ENCODE measurements at places on chromosomes 4 and X.
A peak's percentile ranks its signal among the peaks of the same experiment; 100 is the strongest.

- no peak for DNase-seq
These were observed 466.8 kb upstream of the SMIM31 start for GRCh38 chr4:164287173-164287572.

DNA sequence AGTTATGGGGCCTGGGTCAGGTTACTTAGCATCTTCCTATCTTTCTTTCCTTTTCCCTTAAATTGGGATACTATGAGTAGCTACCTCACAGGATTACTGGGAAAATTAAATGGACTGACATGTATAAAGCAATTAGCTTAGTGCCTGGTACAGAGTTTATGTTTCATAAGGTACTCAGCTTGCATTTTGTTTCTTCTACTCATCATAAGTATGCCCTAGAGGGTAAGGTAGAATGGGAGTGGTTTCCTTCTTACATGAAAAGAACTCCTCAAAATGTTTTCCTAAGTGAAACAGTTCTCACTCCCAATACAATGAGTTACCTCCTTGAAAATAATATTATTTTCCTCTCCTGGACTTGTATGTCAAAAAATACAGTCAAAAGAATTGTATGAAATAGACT is 75.7 kb downstream of the NPFFR2 start:
- DNase-seq = no peak

- DNase-seq = no peak
These were observed 69.3 kb downstream of the FAM184B start for GRCh38 chr4:17712166-17712565.

DNA sequence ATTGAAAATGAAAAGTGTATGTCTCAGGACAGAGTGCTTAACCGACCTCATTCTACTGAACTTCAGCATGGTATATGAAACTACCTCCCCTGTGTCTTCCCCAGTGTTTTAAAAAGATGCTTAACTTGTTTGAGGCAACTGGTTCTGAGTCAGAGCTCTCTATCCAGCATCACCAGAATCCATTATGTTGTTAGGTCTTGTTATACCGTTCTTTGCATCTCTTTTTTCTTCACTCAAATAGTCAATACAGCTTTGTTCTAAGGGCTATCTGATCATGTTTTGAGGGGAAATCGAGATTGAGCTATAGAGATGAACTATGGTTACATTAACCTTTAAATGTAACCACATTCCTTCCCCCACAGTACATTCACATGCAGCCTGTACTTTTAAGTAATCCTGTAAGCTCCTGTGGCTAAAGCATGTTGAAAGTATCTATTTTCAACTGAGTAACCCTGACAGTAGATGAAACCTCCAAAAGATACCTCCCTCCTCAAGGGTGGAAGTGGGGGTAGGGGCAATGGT is 514.4 kb downstream of the RPA4 start:
- peak; percentile 3 for DNase-seq

DNA sequence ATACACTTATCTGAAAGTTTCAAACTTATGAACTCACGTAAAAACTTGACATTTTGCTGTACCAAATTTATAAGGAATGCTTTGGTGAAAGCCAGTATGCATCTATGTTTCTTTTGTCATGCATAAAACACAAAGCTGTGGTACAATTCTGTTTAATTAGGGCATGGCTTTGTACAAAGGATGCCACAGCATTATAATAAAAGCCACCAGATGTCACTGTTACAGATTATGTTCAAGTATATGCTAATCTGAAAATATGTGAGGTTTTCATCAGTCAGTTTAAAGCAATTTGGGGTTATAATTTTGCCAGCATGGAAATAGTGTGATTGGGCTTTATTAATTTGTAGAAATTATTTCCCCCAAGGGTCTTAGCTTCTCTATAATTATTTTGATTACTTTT is 69.0 kb downstream of the ATOH1 start:
- no peak for DNase-seq

DNA sequence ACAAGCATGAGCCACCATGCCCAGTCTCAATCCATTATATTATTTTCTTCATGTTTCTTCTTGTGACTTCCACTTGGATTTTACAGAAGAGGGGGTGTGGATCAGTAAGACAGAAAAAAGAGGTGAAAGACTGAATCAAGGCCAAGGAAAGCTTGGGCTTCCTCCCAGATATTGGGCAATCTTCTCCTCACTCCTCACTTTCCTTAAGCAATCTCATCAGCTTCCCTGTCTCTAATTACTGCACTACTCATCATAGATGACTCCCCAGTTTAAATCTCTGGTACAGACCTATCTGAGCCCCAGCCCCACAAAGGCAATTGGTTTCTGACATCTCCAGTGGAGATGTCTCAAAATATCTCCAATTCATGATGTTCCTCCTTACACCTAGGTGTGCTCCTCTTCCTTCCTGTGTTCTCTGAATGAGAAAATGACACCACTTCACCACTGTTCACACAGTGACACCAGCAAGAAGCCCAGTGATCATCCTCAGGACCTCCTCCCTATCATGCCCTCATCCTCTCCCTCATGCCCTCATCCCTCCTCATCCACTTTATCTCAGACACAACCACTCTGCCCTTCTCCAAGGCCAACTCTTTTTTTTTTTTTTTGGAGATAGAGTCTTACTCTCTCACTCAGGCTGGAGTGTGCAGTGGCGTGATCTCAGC is 44.8 kb upstream of the HERC6 start:
- peak; percentile 85 for DNase-seq
